ENCODE measurements at places on chromosomes 3 and 15. TPM values are rescaled to one million over a fixed set of nuclear protein-coding genes. Genes with fewer than 3 reads are reported as not detected.

- no peak overlapping the region for H3K27ac ChIP-seq
- H3K36me3 ChIP-seq = no peaks in the 10 kb centered on the region
- H3K4me1 ChIP-seq = no peaks in the 10 kb centered on the region
- no peak for DNase-seq
- no peak overlapping the region for H3K4me3 ChIP-seq
These were observed 51.2 kb downstream of the MYH15 start for GRCh38 chr3:108459225-108459624.

DNA sequence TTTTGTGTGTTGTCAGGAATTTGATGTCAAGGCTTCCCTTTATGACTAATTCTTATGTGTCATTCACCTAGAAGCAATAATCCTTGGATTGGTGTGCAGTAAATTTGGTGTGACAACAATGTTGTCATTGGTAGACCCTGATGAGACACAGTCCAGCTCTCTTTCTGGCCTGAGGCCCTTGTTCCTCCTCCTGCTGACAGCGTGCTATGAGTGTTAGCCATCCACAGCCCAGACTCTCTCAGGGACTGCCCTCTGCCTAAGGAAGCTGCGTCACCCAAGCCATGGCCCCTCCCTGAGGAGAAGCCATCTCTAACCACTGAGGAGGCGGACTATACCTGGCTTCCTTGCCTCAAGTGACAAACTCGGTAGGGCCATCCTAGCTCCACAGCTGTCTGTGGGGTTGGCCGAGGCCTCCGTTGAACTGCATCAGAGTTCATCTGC, 13.3 kb upstream of the TM4SF1 start:
- H3K4me3 ChIP-seq = no peak overlapping the region
- no peaks in the 10 kb centered on the region for H3K27me3 ChIP-seq
- H3K4me1 ChIP-seq = no peaks in the 10 kb centered on the region
- DNase-seq = no peak
- no peaks in the 10 kb centered on the region for H3K36me3 ChIP-seq
- H3K27ac ChIP-seq = no peak overlapping the region

- H3K36me3 ChIP-seq = no peaks in the 10 kb centered on the region
- no peaks in the 10 kb centered on the region for H3K27me3 ChIP-seq
- H3K27ac ChIP-seq = no peak overlapping the region
- no peak overlapping the region for H3K4me3 ChIP-seq
- no peak for DNase-seq
These were observed 1041.7 kb downstream of the AGBL1 start for GRCh38 chr15:87121336-87121735.

DNA sequence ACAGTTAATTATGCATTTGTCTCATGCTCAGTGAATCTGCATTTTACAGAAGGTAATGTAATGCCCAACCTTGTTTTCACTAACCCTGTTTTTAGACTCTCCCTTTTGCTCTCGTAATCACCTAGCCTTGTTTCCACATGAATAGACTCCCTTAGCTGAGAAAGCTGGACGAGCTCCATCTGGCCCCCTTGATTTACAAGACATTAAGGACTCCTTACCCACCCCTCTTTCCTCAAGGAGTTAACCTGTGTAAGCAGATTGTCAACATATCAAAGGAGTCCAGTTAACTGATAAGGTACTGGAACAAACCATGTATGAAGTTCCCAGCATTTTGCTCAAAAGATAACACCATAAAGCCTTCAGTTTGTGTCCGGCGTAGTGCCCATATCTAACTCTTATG, 99.6 kb downstream of the VPS8 start:
- H3K27me3 ChIP-seq = no peaks in the 10 kb centered on the region
- no peak for DNase-seq
- no peak overlapping the region for H3K4me3 ChIP-seq
- no peaks in the 10 kb centered on the region for H3K4me1 ChIP-seq

GRCh38 chr3:26259176-26259575, 363.4 kb upstream of the LRRC3B start:
- no peaks in the 10 kb centered on the region for H3K36me3 ChIP-seq
- H3K4me3 ChIP-seq = no peak overlapping the region
- no peak overlapping the region for H3K27ac ChIP-seq
- no peaks in the 10 kb centered on the region for H3K4me1 ChIP-seq
- no peaks in the 10 kb centered on the region for H3K27me3 ChIP-seq
- DNase-seq = no peak

Gene LMAN1L
- not detected for polyA plus RNA-seq
